ENCODE measurements at places on chromosomes 12 and 14. TPM values are rescaled to one million over a fixed set of nuclear protein-coding genes. Genes with fewer than 3 reads are reported as not detected.

The SOAT2 gene
- total RNA-seq = 0.90 TPM

The HHIPL1 gene
- total RNA-seq = 11.6 TPM

The REP15 gene
- total RNA-seq = 1.5 TPM

The LAG3 gene
- 1.2 TPM for total RNA-seq

The COX8C gene
- not detected for total RNA-seq

The IRAK3 gene
- 32.9 TPM for total RNA-seq

The KCNH5 gene
- total RNA-seq = not detected

The MYRFL gene
- total RNA-seq = 0.23 TPM

The CIROP gene
- not detected for total RNA-seq
